Ammon's horn (tissue), 1 donor: ENCODE measurements at places on chromosomes 11 and 22.

DNA sequence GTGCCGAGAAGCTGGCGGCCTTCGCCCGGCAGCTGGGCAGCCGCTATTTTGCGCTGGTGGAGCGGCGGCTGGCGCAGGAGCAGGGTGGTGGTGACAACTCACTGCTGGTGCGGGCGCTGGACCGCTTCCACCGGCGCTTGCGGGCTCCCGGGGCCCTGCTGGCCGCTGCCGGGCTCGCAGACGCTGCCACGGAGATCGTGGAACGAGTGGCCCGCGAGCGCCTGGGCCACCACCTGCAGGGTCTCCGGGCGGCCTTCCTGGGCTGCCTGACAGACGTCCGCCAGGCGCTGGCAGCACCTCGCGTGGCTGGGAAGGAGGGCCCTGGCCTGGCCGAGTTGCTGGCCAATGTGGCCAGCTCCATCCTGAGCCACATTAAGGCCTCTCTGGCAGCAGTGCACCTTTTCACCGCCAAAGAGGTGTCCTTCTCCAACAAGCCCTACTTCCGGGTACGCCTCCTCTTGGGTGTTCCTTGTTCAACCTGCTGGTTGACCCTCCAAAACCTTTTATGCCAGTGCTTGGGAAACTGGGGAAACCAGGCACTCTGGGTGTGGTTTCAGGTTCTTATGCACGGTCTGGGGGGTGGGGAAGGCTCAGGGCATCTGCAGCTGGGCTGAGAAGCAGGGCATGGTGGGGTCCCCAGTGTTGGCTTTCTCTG lies 3.1 kb upstream of the TM7SF2 start:
- no peak for DNase-seq

DNA sequence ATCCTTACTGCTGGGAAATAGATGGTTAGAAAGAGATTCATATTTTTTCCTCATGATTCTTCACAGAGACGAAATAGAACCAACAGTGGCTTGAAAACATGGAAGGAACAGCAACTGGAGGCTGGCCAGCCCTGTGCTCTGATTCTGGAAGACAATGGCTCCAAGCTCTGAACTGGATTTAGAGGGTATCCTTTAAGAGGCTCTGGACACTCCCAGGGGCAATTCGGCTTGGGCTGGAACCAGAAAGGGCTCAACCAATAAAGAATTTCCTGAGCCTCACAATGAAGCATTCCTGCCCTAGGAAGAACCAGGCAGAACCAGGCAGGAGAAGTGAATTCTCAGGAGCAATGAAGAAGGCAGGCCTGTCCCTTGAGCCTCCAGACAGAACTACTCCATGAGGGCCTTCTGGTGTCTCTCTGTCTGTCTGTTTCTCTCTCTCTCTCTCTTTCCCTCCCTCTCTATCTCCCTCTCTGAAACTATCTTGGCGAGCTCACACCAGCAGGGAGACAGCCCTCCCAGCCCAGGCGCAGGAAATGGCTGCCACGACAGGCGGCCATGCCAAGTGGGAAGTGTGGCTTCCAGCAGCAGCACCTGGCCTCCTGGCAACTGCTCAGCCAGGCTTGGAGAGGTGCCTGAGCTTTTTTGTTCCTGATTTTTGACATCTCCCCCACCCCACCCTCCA lies 93.3 kb downstream of the RCN1 start:
- no peak for DNase-seq

GRCh38 chr11:122197066-122197987 lies 81.3 kb upstream of the BLID start:
- no peak for DNase-seq

- no peak for DNase-seq
These were observed 15.9 kb downstream of the FBLN1 start for GRCh38 chr22:45518580-45518991.

DNA sequence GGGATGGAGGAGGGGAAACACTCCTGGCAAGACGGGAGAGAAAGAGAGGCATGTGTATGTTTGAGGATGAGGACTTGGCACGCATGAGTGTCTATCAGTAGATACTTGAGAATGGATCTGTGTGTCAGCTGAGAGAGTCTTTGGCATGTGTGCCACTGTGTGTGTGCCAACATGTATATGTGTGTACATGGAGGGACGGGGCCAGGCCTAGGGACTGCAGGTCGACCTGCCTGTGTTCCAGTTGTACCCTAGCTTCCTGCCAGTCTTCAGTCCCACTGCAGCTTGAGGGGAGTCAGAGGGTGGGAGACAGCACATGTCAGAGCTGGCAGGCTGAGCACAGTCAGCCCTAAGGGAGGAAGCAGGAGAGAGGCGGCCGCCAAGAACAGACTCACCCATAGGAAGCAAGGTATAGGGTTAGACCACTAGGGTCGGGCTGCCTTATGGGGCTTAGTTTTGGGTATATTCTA lies 5.6 kb downstream of the CLCF1 start:
- no peak for DNase-seq

GRCh38 chr11:95977534-95978174 lies 53.7 kb upstream of the MTMR2 start:
- no peak for DNase-seq

GRCh38 chr22:50500452-50500851 lies 7.0 kb downstream of the LMF2 start:
- DNase-seq = no peak

GRCh38 chr11:18071098-18071705 lies 25.1 kb upstream of the TPH1 start:
- DNase-seq = no peak

GRCh38 chr11:108931168-108931567 lies 266.3 kb downstream of the DDX10 start:
- no peak for DNase-seq

DNA sequence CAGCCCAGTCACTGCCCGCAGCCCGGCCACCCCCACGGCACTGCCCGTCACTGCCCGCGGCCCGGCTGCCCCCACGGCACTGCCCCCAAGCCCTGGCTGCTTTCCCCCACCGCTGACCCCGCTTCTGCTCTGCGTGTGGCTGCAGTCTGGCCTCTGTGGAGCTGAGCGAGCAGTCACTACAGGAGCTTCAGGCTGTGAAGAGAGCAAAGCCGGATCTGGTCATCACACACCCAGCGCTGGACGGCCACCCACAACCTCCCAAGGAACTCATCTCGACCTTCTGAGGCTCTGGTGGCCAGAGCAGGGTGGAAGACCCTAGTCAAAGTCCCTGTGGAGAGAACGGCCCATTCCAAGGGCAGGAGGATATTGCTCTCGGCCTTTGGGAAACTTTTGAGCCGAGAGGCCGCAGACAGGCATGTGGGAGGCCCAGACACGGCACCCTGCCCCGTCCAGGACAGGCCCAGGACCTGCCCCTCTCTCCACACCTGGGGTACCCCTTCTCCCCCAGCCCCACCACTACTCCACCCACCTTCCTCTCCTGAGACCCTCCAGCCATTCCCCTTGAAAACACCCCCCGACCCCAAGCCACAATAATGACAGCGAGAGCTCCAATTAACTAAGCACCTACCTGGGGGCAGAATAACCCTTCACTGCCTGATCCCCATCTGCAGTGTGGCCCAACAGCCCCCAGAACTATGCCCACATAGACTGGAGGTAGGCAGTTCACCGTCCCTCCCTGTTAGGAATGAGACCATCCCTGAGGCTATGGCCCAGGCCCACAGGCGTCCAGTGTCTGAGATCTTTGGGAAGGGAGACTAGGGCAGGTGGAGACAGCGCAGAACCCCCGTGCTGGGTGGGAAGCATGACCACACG lies 3.7 kb upstream of the PGGHG start:
- DNase-seq = no peak

DNA sequence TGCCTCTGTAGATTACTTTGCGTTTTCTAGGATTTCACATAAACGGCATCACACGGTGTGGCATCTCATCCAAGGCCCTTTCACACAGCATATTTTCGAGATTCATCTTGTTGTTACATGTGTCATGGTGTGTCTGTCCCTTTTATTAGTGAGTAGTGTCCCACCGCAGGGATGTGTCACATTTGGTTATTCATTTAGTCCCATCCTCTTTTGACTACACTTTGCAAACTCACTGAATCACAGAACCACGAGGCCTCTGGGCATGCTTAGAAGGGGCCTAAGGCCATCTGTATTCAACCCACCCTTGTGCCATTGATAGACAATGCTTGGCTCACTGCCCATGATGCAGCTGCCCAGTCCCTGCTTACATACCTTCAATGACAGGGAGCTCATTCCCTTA lies 4.2 kb upstream of the RAC2 start:
- DNase-seq = no peak

GRCh38 chr22:19668748-19669147 lies 45.6 kb upstream of the SEPTIN5 start:
- DNase-seq = no peak

GRCh38 chr11:124749912-124750311 lies 2.1 kb downstream of the VSIG2 start:
- DNase-seq = no peak

GRCh38 chr11:80024119-80024518 lies 583.3 kb upstream of the TENM4 start:
- DNase-seq = no peak

- no peak for DNase-seq
These were observed 4.9 kb upstream of the PHLDA2 start for GRCh38 chr11:2934021-2934550.

GRCh38 chr11:19849107-19849789 lies 136.6 kb downstream of the NAV2 start:
- DNase-seq = no peak

- DNase-seq = peak; percentile 60
These were observed 19.3 kb upstream of the MRGPRX2 start for GRCh38 chr11:19079643-19080440.

DNA sequence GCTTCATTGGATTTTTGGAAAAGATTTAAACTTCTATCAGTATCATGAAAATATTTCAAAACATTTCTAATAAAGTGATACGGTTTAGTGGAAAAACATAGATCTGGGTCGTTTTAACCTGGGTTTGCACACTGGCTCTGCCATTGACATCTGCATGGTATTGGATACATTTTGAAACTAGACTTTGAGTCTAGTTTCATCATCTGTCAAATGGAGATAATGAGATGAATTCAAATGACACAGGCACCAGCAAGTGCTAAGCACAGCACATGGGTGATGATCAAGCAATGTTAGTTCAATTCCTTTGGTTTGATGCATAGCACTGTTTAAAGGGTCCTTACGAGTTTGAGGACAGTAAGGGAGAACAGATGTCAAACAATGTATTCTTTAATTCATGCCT lies 819.0 kb upstream of the CCDC90B start:
- DNase-seq = no peak

DNA sequence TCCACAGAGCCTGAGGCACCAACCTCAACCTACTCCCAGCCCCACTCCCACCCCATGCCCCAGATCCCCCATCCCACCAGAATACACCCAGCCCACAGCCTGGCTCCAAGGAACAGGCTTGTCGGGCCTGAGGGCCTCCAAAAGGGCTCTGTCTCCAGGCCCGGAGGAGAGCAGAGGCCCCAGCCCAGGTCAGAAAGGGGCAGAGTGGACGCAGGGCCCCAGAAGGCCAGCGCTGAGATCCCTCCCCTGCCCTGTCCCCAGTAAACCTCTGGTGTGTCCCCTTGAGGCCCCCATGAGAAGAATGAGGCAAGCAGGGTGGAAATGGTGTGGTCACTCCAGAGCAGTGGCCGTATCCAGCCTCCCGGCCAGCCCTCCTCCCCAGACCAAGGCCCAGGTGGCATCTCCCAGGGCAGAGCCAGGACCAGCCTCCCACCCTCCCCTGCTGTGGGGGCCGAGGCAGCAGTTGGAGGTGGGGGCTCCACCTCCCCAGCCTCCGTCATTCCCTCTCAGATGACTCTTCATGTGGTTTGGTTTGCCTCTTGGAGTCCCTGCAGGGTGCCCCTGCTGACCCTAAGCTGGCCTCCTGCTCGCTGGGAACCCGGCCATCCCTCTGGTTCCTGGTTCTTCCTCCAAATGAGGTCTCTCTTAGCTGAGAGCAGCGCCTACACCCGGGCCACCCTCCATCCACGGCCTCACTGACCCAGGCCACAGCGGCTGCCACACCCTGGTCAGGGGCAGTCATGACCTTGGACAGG lies 195.0 kb downstream of the IGLL1 start:
- DNase-seq = no peak

GRCh38 chr22:28002863-28003565 lies 84.0 kb upstream of the PITPNB start:
- no peak for DNase-seq

- no peak for DNase-seq
These were observed 156.2 kb downstream of the TMEM135 start for GRCh38 chr11:87193756-87194470.

DNA sequence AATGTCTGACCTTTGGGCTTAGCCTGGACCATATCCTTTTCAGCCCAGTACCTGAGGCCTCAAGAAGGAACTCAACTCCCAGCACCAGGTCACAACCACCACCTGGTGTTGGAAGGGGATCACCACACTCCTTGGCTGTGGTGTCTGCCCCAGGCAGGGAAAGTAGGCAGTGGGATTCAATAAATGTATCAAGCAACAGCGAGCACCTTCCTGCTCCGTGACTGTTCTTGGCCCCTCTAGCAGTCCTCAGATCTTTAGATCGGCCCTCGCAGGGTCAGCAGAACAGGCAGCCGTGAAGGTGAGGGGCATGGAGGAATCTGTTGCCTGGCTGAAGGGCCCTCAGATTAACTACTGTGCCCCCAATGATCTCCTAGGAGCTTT lies 15.9 kb downstream of the ARFGAP2 start:
- no peak for DNase-seq

DNA sequence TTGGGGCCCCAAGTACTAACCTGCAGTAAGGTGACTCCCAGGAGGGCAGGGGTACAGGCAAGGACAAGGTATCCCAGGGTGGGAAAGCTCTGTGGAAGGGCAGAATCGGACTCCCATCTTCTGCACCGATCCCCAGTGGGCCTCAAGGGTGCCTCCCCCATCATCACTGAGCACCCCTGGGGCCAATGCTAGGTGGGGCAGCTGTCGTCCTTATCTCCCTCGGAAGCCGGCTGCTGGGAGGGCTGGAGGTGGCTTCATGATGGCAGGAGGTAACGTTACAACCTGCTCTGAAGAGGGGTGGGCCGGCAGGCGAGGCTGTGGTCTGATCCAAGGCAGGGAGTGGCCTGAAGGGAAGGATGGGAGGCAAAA lies 87.6 kb upstream of the LINC01488 start:
- DNase-seq = no peak

DNA sequence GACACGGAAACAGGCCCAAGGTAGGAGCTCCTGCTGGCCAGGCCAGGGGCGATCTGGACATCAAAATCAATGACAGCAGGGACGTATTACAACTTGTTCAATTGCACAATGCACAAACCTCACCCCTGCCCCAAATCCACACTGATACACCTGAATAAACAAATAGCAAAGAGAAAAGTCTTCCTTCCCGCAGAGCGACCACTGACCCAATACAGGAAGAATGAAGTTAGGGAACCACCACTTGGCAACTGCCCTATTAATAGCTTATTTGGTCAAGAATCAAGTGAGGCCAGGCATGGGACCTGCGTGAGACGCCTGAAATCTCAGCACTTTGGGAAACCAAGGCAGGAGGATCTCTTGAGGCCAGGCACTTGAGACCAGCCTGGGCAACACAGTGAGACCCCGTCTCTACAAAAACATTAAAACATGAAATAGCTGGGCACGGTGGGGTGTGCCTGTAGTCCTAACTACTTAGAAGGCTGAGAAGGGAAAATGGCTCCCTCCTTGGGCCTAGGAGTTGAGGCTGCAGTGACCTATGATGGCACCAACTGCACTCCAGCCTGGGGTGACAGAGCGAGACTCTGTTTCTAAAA lies 109.1 kb downstream of the MED15 start:
- DNase-seq = no peak
